Activated T-helper 1 cell treated with anti-CD3 and anti-CD28 coated beads, Interleukin-12 subunit alpha, Interleukin-12 subunit beta, Interleukin-2, Interleukin-4 antibody, amounts not matched to agents 30 ng/mL and 10 ng/mL and 1 ng/mL, durations not matched to agents 14 hours and 24 hours and 36 hours (primary cell): ENCODE measurements at places on chromosomes 11 and 22. TPM values are rescaled to one million over a fixed set of nuclear protein-coding genes. Genes with fewer than 3 reads are reported as not detected.

DNA sequence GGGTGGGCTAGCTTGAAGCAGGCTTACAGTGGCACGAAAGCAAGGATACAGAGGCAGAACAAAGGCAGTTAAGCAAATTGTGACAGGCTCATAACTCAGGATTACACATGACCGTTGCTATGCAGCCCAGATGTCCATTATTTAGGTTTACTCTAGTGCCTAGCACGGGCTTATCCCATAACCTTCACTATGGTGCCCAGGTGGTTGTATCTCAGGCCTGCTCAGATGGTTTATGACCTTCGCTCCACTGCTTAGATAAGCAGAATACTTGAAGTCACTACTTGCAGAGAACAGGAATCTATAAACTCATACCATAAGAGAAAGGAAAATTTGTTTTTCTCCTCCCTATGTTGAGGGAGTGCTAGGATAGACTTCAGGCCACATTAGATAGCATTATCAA is 9.0 kb downstream of the OR6M1 start:
- H3K4me3 ChIP-seq = no peak overlapping the region

Gene PATE2
- 0.29 and 0.34 TPM in 2 replicates for total RNA-seq

- H3K27me3 ChIP-seq = peaks cover 39% of the 10 kb centered on the region
- H3K36me3 ChIP-seq = peaks cover 4% of the 10 kb centered on the region
- no peak for DNase-seq
- H3K27ac ChIP-seq = no peak overlapping the region
Observed at GRCh38 chr11:57646799-57647303, 2.9 kb downstream of the YPEL4 start.

DNA sequence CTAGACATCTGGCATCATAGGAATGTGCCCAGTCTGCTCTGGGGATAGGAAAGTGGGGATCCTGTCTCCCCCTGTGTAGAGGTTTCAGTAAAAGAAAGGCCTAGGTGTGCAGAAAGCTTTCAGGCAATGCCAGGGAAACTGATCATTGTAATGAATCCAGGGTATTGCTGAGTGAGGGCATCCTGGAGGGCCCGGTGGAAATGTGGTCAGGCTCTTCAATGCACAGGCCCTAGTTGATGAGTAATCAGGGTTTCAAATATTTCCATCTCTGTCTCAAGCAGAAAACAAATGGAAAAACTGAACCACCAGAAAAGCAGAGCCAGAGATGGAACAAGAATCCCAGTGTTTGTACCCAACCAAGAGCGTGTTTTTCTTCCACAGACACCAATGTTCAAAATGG is 2.0 kb downstream of the CD3E start:
- peaks cover 57% of the 10 kb centered on the region for H3K36me3 ChIP-seq
- H3K27ac ChIP-seq = peak overlapping the region; percentile 88
- H3K4me1 ChIP-seq = peaks cover 70% of the 10 kb centered on the region
- H3K27me3 ChIP-seq = no peaks in the 10 kb centered on the region
- no peak for DNase-seq

- H3K4me3 ChIP-seq = peak overlapping the region; percentile 93
- H3K36me3 ChIP-seq = peaks cover 6% of the 10 kb centered on the region
- no peak for DNase-seq
- peaks cover 54% of the 10 kb centered on the region for H3K4me1 ChIP-seq
Observed at GRCh38 chr22:50532824-50533796, 3.3 kb upstream of the TYMP start.

- peaks cover 11% of the 10 kb centered on the region for H3K36me3 ChIP-seq
- no peaks in the 10 kb centered on the region for H3K27me3 ChIP-seq
- H3K4me3 ChIP-seq = peak overlapping the region; percentile 65
- no peak for DNase-seq
- peak overlapping the region; percentile 73 for H3K27ac ChIP-seq
- peaks cover 70% of the 10 kb centered on the region for H3K4me1 ChIP-seq
Observed at GRCh38 chr11:116986521-116987105, 111.6 kb downstream of the SIK3 start.

- H3K4me1 ChIP-seq = peaks cover 24% of the 10 kb centered on the region
- peaks cover 3% of the 10 kb centered on the region for H3K27me3 ChIP-seq
- no peaks in the 10 kb centered on the region for H3K36me3 ChIP-seq
- no peak overlapping the region for H3K4me3 ChIP-seq
- no peak for DNase-seq
Observed at GRCh38 chr22:37075046-37075445, 23.5 kb downstream of the KCTD17 start.

- peaks cover 6% of the 10 kb centered on the region for H3K36me3 ChIP-seq
- H3K27ac ChIP-seq = peak overlapping the region; percentile 81
Observed at GRCh38 chr11:120344302-120345004, 8.2 kb downstream of the ARHGEF12 start.

Gene CALCA
- not detected in 2 replicates for total RNA-seq

GRCh38 chr22:40056559-40056958 is 61.8 kb downstream of the FAM83F start:
- H3K27ac ChIP-seq = no peak overlapping the region
- no peak for DNase-seq
- H3K36me3 ChIP-seq = no peaks in the 10 kb centered on the region
- peaks cover 44% of the 10 kb centered on the region for H3K4me1 ChIP-seq
- H3K4me3 ChIP-seq = no peak overlapping the region

Gene RIBC2
- total RNA-seq = 10.6 and 12.6 TPM in 2 replicates

DNA sequence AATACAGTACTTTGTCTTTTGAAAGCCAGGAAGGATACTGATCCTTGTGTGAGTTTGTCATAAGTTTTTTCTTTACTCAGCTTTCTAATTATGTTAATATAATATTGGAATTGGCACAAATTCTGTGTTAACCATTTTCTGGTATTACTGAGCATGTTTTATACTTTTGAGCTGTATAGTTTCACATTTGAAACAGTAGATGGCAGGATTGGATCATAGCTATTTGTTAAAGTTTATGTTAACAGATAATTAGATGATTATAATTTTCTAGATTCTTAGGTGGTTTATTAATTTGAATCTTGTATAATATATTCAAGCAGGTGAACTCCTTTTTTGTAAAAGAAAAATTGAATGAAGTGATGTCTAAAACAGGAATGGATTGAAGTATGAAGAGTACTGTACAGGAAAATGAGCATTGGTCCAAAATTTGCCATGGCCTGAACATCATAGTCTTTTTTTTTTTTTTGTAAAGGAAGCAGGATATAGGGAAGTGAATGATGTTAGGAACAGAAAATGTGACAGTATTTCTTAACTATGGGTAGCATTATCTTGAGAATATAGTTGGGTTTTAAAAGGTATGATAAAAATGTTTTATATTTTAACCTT is 102.0 kb downstream of the CYP2R1 start:
- peaks cover 32% of the 10 kb centered on the region for H3K36me3 ChIP-seq
- no peak for DNase-seq
- H3K4me3 ChIP-seq = no peak overlapping the region
- peaks cover 15% of the 10 kb centered on the region for H3K4me1 ChIP-seq
- H3K27ac ChIP-seq = peak overlapping the region; percentile 18

GRCh38 chr11:69664901-69665300 is 10.3 kb downstream of the LTO1 start:
- no peak for DNase-seq
- H3K4me3 ChIP-seq = no peak overlapping the region
- H3K27me3 ChIP-seq = no peaks in the 10 kb centered on the region
- peaks cover under 1% of the 10 kb centered on the region for H3K4me1 ChIP-seq
- no peak overlapping the region for H3K27ac ChIP-seq
- H3K36me3 ChIP-seq = peaks cover 14% of the 10 kb centered on the region

GRCh38 chr11:75140269-75141138 is 10.4 kb upstream of the SLCO2B1 start:
- H3K27ac ChIP-seq = no peak overlapping the region
- H3K36me3 ChIP-seq = peaks cover 2% of the 10 kb centered on the region
- H3K4me3 ChIP-seq = no peak overlapping the region

Gene FAM111B
- total RNA-seq = 54.9 and 57.3 TPM in 2 replicates

- no peak for DNase-seq
- no peaks in the 10 kb centered on the region for H3K4me1 ChIP-seq
- no peaks in the 10 kb centered on the region for H3K36me3 ChIP-seq
- no peak overlapping the region for H3K4me3 ChIP-seq
- no peaks in the 10 kb centered on the region for H3K27me3 ChIP-seq
Observed at GRCh38 chr11:92413757-92414513, 189.3 kb downstream of the FAT3 start.

GRCh38 chr22:28934026-28934425 is 50.7 kb downstream of the ZNRF3 start:
- no peak for DNase-seq
- H3K36me3 ChIP-seq = no peaks in the 10 kb centered on the region
- no peak overlapping the region for H3K4me3 ChIP-seq
- no peaks in the 10 kb centered on the region for H3K4me1 ChIP-seq

DNA sequence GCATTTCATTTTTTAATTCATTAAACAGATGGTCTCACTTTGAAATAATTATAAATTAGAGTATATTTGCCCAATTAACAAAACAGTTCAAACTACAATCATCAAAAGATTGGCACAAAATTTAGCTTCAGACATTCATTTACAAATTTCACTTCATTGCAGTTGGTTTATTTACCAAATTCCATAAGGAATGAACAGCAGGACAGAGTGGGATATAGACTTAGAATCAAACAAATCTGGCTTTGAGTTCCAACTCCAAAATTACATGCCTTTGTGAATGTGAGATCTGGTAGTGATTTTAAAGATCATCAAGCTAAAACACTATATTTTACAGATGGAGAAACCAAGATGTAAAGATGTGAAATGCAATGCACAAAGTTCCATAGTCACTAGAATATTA is 310.7 kb upstream of the CNTN5 start:
- DNase-seq = no peak
- no peaks in the 10 kb centered on the region for H3K36me3 ChIP-seq
- no peak overlapping the region for H3K4me3 ChIP-seq
- H3K4me1 ChIP-seq = no peaks in the 10 kb centered on the region

Gene PDE2A
- total RNA-seq = 0.57 and 0.64 TPM in 2 replicates

GRCh38 chr11:134612140-134613030 is 200.3 kb upstream of the B3GAT1 start:
- no peaks in the 10 kb centered on the region for H3K4me1 ChIP-seq
- H3K36me3 ChIP-seq = no peaks in the 10 kb centered on the region
- H3K4me3 ChIP-seq = no peak overlapping the region

Gene LGR4
- total RNA-seq = 0.05 TPM in 1 of 2 replicates, not detected in the other

Gene SCGB1D2
- not detected in 2 replicates for total RNA-seq

DNA sequence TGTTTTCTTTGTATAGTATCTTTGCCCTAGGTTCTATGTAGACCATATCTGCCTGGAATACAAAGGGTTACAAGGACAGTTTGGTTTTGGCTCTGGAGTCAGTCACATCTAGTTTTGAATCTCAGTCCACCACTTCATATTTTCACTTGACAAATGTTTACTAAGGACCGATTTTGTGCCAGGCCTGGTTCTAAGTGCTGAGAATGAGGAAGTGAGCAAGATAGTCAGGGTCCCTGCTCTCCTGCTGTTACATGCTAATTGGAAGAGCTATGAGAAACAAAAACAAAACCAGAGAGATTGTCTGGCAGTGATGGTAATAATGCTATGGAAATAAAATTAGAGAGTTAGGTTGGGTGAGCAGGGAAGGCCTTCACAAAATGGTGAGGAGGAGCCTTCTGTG is 66.1 kb upstream of the ARHGAP20 start:
- H3K36me3 ChIP-seq = no peaks in the 10 kb centered on the region
- H3K4me3 ChIP-seq = no peak overlapping the region
- no peak overlapping the region for H3K27ac ChIP-seq
- DNase-seq = no peak
- H3K4me1 ChIP-seq = no peaks in the 10 kb centered on the region
- no peaks in the 10 kb centered on the region for H3K27me3 ChIP-seq

- H3K27ac ChIP-seq = no peak overlapping the region
- H3K4me3 ChIP-seq = no peak overlapping the region
- H3K27me3 ChIP-seq = no peaks in the 10 kb centered on the region
- H3K4me1 ChIP-seq = peaks cover 28% of the 10 kb centered on the region
- peaks cover 31% of the 10 kb centered on the region for H3K36me3 ChIP-seq
Observed at GRCh38 chr11:44622721-44623258, 57.3 kb downstream of the CD82 start.

Gene MAJIN
- total RNA-seq = not detected in 2 replicates

- H3K36me3 ChIP-seq = no peaks in the 10 kb centered on the region
- H3K4me1 ChIP-seq = peaks cover 5% of the 10 kb centered on the region
- H3K27me3 ChIP-seq = no peaks in the 10 kb centered on the region
- no peak for DNase-seq
- no peak overlapping the region for H3K27ac ChIP-seq
Observed at GRCh38 chr11:63599211-63600122, 14.8 kb downstream of the PLAAT3 start.

- H3K4me3 ChIP-seq = no peak overlapping the region
- peaks cover 3% of the 10 kb centered on the region for H3K27me3 ChIP-seq
- H3K4me1 ChIP-seq = no peaks in the 10 kb centered on the region
- DNase-seq = no peak
- H3K36me3 ChIP-seq = no peaks in the 10 kb centered on the region
Observed at GRCh38 chr11:83680321-83680720, 394.2 kb upstream of the CCDC90B start.

Gene PRR33
- total RNA-seq = 0.05 TPM in 1 of 2 replicates, not detected in the other

Gene DEUP1
- not detected in 2 replicates for total RNA-seq

Gene HIKESHI
- 54.2 and 56.4 TPM in 2 replicates for total RNA-seq

DNA sequence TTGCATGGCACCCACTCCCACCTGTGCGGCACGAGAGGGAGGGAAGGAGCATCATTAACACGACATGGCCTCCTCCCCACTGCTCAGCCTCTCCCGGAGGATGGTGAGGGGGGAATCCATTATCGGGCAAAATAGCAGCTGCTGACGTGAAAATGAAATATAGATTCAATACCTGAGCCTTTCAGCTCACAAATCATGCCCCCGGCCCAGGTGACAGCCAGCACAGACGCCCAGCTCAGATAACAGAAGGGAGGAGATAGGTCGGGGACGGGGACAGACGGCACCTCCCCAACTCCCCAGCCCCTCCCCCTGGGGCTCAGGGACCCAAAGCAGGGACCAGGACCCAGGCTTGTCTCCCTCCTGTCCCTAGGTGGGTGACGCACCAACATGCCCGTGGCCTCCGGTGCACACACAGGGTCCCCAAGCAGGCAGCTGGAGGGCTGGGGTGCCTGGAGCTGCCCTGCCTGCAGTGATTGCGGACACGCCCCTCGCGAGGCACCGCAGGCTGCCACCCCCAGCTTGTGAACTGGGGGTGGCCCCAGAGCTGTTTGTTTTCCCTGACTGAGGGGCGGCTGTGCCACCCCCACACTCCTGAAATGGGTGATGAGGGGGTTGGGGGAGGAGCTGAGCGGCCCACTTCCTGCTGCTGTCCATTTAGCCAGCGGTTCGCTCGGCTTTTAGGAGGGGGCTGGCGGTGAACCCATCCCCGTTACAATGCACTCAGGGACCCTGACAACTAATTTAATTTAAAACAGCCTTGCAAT is 31.7 kb downstream of the FLRT1 start:
- H3K36me3 ChIP-seq = no peaks in the 10 kb centered on the region
- no peak overlapping the region for H3K4me3 ChIP-seq
- no peak for DNase-seq
- H3K27ac ChIP-seq = no peak overlapping the region
- H3K27me3 ChIP-seq = no peaks in the 10 kb centered on the region

- peaks cover 16% of the 10 kb centered on the region for H3K4me1 ChIP-seq
- DNase-seq = no peak
- peaks cover 5% of the 10 kb centered on the region for H3K36me3 ChIP-seq
- H3K4me3 ChIP-seq = no peak overlapping the region
- no peak overlapping the region for H3K27ac ChIP-seq
Observed at GRCh38 chr11:121429556-121429955, 22.6 kb upstream of the SORL1 start.

Gene BIRC3
- 101 and 108 TPM in 2 replicates for total RNA-seq

GRCh38 chr22:34501366-34501965 is 564.5 kb upstream of the ISX start:
- no peak overlapping the region for H3K27ac ChIP-seq
- no peak for DNase-seq
- no peaks in the 10 kb centered on the region for H3K27me3 ChIP-seq
- H3K36me3 ChIP-seq = no peaks in the 10 kb centered on the region

Gene ROM1
- 2.5 and 3.2 TPM in 2 replicates for total RNA-seq

Gene EFCAB6
- total RNA-seq = 0.17 TPM in 1 of 2 replicates, not detected in the other
